ENCODE measurements at places on chromosomes 3 and 15. TPM values are rescaled to one million over a fixed set of nuclear protein-coding genes. Genes with fewer than 3 reads are reported as not detected.
A peak's percentile ranks its signal among the peaks of the same experiment; 100 is the strongest.

Gene CACNA2D2
- 0.24 TPM for polyA plus RNA-seq

Gene MUSTN1
- polyA plus RNA-seq = not detected

Gene CDHR4
- polyA plus RNA-seq = not detected

Gene FRMD4B
- 9.4 TPM for polyA plus RNA-seq

Gene CHRFAM7A
- 0.31 TPM for polyA plus RNA-seq

Gene WDR93
- not detected for polyA plus RNA-seq

Gene CX3CR1
- polyA plus RNA-seq = 2.2 TPM

Gene LRRC15
- not detected for polyA plus RNA-seq

Gene C15orf62
- not detected for polyA plus RNA-seq

Gene REC114
- not detected for polyA plus RNA-seq

- DNase-seq = no peak
Observed at GRCh38 chr15:40067921-40068624, 29.1 kb upstream of the SRP14 start.

DNA sequence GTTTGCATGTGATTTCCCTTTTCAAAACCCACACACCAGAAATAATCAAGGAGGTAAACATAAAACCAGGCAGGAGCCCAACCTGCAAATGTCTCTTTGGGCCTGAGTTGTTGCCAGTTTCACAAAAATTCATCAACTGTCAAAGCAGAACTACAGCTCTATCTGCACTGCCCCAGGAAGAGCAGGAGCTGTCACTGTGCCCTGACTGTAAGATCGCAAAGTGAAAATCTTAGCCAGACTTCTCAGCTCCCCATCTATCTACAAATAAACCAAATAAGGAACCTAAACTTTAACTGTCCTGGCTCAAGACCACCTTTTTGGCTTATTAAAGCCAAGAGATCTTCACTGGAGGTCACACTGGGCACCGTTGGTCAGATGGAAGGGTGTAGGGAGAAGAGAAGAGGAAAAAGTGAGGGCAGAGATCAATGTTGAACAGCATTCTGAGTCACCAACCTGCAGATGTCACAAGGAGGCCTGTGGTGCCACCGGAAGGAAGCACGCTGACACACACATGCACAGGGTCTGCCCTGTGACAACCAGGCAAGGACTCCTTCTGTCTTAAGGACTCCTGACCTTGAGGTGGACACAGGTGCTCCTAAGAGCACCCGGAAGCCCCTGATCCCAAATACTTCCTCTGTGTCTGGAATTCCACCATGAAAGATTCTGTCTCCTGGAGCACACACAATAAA is 58.7 kb downstream of the RPN1 start:
- DNase-seq = no peak

GRCh38 chr3:191352014-191352413 is 21.7 kb upstream of the UTS2B start:
- DNase-seq = no peak

DNA sequence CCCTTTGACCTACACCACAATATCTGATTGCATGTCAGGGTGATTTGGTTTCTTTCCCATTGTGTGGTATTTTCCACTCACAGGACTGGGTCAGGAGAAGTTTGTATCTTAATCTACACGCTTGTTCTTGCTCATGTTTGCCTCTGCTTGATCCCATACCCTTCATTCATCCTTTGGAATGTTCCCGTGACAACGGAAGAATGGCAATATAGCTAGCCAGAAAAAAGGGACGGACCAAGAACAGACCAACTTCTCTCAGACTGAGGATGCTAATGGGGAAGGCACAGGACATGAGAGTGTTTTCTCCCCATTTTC is 7.8 kb upstream of the THSD4 start:
- no peak for DNase-seq

GRCh38 chr3:13016721-13017255 is 56.4 kb downstream of the IQSEC1 start:
- no peak for DNase-seq

- no peak for DNase-seq
Observed at GRCh38 chr3:166110102-166110501, 272.9 kb upstream of the BCHE start.

GRCh38 chr15:73897441-73898261 is 24.3 kb downstream of the TBC1D21 start:
- peak; percentile 12 for DNase-seq

GRCh38 chr3:142852009-142852408 is 36.9 kb downstream of the PCOLCE2 start:
- DNase-seq = peak; percentile 15

DNA sequence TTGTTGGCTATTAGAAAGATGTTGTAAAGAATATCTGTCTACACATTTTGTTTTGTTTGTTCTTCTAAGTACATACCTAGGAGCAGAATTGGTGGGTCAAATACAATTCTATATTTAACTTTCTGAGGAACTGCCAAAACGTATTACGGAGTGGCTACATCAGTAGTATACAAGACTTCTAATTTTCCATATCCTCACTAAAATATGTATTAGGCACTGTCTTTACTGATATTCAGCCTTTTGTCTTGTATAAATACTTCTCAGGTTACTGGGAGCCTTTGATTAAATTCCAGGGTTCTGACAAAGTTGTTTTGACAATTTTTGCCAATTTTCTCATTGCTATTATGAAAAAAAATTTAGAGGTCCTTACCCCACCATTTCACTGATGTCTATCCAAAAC is 146.7 kb downstream of the NR2E3 start:
- no peak for DNase-seq

Measured in CD4-positive, CD25-positive, alpha-beta regulatory T cell (primary cell).